Stimulated activated naive CD4-positive, alpha-beta T cell (primary cell): ENCODE measurements at places on chromosomes 5 and 9.

GRCh38 chr9:92293075-92293354 is 482 bp downstream of the IARS1 start:
- no peak for DNase-seq

GRCh38 chr9:34638138-34638445 is 505 bp upstream of the SIGMAR1 start:
- DNase-seq = no peak

- no peak for DNase-seq
Measured at GRCh38 chr5:124908581-124909451, 162.4 kb upstream of the ZNF608 start.

- no peak for DNase-seq
Measured at GRCh38 chr5:52748590-52748989, 39.1 kb upstream of the ITGA1 start.

- DNase-seq = no peak
Measured at GRCh38 chr5:150613991-150614660, 26.3 kb upstream of the SYNPO start.

GRCh38 chr5:54063817-54064216 is 246.6 kb downstream of the ARL15 start:
- no peak for DNase-seq

GRCh38 chr5:116573702-116574366 is 789 bp downstream of the SEMA6A start:
- no peak for DNase-seq

- no peak for DNase-seq
Measured at GRCh38 chr9:70111042-70111602, 67.5 kb downstream of the MAMDC2 start.

DNA sequence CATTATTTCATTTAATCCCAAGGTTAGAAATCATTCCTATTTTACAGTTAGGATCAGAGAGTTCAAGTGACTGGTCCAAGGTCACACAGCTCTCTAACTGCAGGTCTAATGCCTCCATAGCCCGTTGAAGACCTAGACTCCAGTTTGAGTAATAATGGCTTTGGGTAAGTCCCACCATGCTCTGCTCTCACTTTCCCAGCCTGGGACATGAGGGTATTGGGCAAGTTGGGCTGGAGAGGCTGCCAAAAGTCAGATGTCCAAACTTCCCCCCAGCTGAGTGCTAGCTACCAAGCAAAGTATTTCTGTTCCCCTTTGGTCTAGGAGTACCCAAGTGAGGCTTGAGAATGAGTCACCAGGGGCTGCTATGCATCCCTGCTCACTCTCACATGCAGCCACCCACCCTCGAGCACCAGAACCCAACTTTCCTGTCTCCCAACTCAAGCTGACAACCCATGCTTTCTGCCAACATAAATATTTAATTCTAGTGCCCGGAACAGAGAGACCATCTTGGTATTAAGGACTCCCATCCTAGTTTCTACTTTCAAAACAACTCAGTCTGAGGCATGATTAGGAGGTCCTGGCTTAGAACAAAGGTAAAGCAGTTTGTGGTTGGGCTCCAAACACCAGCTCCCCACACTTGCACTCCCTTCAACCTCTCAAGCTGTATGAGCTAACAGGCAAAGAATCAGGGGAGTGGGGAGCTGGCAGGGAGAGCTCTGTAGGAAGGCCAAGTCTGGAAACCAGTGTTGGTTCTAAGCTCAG is 236.5 kb upstream of the TRIM32 start:
- DNase-seq = no peak

DNA sequence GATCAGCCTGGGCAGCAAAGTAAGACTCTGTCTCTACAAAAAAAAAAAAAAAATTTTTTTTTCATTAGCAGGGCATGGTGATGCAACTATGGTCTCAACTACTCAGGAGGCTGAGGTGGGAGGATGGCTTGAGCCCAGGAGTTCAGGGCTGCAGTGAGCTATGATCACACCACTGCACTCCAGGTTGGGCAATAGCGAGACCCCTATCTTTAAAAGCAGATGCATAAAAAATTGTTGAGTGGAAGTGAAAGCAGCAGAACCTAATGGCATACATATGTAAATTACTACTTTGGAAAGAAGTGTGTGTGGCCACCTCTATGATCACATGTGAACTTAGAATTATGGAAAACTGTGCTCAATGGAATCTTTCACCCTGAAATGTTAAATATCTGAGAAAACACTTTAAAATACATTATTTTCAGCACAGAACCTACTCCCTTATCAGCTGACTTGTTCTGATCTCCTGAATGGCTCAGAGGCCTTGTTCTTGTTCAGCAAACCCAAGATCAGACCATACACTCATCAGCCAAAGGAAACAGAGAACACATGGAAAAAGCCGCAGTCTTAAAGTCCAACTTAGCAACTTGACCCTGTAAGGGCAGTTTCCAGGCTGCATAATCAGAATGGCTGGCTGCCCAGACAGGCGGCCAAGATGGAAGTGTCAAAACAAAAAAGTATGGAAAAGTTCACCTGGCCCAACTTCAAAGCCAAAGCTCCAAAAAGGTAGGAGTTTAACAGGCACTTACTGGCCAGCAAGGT is 56.5 kb downstream of the SIL1 start:
- DNase-seq = no peak

DNA sequence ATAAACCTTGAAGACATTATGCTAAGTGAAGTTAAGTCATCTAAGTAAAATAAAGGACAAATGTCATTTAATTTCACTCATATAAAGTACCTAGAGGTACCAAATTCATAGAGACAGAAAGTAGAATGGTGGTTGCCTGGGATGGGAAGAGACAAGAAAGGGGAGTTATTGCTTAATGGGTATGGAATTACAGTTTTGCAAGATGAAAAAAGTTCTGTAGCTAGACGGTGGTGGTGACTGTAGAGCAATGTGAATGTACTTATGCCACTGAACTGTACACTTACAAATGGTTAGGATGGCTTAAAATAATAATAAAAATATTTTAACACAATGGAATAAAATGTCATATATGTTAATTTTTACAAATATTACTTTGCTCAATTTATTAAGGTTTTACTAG is 128.0 kb downstream of the MPDZ start:
- DNase-seq = no peak

- DNase-seq = no peak
Measured at GRCh38 chr9:70012569-70012968, 31.1 kb upstream of the MAMDC2 start.

GRCh38 chr5:2699686-2700085 is 51.8 kb downstream of the IRX2 start:
- DNase-seq = no peak

DNA sequence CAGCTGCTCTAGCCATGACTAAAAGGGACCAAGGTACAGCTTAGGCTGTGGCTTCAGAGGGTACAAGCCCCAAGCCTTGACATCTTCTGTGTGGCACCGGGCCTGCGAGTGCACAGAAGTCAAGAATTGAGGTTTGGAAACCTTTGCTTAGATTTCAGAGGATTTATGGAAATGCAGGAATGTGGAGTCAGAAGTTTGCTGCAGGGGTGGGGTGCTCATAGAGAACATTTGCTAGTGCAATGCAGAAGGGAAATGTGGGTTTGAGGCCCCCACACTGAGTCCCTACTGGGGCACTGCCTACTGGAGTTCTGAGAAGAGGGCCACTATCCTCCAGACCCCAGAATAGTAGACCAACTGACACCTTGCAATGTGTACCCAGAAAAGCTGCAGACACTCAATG is 624.9 kb upstream of the FTMT start:
- no peak for DNase-seq

DNA sequence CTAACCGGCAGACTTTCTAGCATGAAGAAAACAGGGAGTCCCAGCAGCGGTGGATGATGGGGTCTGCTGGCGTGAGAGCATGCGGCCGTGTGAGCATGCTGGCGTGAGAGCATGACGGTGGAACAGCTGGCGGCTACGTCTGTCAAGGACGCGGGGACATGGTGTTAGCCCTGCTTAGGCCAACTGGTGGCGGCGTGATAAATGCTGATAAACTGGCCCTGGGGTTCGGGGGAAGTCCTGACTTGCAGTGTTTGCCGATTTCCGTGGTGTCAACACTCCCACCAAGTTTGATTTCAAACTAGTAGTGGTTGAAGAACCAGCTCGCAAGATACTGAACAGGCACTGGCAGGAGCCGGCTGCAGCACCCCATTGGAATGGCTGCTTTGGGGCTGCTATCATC is 122.4 kb upstream of the RAPGEF1 start:
- DNase-seq = no peak

DNA sequence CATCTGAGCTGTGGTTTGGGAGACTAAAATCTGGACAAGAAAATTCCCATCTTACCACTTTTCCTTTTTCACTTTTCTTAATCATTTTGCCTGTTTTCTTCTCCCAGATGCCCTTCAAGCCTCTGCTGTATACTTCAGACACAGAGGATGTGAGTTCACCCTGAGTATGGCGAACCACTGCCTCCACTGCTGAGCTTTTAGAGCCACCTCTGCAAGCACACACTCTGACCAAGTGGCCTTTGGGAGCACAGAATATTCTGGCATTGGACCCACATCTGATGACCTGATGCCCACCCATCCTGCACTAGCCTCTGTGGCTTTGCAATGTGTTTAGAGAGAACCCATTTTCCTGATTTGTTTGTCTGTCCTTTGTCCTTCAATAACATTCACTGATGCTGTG is 32.5 kb downstream of the TERT start:
- no peak for DNase-seq

DNA sequence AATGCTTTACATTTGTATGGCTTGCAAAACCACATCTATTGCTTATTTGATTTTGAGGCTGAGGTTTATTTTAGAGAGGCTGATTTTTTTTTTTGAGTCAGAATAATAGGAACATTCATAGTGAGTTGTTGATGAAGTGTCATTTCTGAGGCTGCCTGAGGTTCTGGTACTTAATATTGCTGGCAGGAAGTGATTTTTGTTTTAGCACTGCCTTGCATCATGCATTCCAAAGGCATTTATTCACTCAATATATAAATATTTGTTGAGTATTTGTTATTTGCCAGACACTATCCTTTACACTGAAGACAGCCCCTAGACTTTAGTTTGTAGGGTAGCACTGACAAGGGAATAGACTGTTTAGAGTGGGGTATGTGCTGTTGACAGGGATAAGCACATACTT is 2.7 kb downstream of the RNF20 start:
- DNase-seq = no peak

DNA sequence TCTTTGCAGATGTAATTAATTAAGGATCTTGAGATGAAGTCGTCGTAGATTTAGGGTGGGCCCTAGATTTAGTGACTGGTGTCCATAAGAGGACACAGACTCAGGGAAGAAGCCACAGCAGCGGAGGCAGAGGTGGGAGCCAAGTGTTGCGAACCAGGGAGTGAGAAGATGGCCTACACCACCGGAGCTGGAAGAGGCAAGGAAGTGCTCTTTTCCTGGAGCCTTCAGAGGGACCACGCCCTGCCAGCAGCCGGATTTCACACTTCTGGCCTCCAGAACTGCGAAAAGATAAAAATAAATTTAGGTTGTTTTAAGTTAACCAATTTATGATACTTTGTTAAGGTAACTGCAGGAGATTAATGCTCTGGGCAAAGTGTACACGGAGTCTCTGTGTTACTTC is 30.7 kb downstream of the EHMT1 start:
- DNase-seq = no peak

DNA sequence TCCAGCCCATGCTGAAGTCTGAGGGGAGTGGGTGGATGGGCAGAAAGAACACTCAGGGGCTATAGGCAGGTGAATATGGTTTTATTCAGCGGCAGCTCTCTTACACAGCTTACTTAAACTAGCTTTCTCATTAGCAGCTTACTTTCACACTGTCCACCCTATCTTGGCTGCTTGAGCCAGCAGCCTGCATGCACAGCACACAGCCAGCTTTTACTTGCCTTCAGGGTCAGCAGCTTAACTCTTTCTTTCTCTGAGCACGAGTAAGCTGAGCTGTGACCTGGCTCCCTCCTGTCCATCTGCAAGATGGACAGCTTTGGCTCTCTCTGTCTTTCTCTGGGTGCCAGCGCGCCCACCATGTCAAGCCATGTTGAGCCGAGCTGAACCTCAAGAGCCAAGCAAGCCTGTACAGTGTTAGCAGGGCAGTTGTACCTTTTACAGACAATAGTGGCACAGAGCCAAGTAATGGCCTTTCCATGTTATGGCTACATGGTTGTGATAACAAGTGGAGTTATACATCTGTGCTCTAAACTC is 1054.9 kb downstream of the PTPRD start:
- DNase-seq = no peak

DNA sequence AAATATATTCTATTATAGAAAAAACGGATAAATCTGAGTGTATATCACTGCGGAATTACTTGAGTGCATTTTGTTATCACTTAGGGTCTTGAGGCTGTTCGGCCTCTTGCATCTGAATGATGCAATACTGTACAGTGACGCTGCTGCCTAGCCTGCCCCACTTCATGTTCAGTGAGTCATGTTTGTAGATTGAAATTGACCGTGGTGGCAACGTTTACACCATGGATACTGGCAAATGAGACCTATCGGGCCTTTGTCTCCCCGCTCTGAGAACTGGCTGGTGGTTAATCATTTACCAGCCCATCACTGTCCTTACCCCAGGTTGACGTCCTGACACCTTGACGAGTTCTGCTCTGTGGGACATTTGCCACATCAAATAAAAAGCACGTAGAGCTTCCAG is 510.1 kb upstream of the ADAMTS16 start:
- DNase-seq = no peak

- no peak for DNase-seq
Measured at GRCh38 chr9:77092536-77092935, 73.1 kb downstream of the FOXB2 start.

DNA sequence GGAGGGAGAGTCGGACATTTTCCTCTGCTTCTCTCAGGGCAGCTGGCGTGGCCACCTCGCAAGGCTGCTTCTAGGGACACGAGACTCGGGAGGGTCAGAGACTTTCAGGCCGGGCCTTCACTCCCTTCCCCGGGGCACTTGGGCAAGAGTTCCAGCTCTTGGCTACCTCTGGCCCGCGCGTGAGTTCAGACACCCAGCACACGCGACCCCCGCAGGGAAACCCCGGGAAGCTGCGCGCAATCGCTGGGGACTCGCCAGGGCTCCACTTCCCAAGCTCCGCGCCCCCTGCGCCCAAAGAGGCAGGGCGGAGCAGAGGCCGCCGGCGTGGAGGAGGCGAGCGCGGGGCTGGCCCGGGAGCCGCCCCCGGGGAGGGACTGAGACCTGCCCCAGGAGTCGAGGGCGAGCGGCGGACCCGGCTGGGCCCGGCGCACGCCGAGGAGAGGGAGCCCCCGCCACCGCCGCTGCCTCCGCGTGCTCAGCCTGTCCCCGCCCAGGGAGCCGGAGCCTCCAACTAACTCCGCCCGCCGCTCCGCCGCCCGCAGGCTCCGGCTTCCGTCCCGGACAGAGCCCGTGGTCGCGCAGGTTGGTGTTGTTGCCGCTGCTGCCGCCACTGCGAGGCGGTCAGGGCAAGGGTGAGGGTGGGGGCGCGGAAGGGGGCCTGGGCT is at the start of gene PAM:
TSS of gene PAM (plus strand) at position 539 of the 665 bp plus-strand sequence. CDS start 110,891 bp downstream, outside the sequence.
- peak; percentile 60 for DNase-seq

- peak; percentile 95 for DNase-seq
Measured at GRCh38 chr9:6757132-6757455, 679 bp upstream of the KDM4C start.

- no peak for DNase-seq
Measured at GRCh38 chr9:7500521-7500920, 299.1 kb downstream of the DMAC1 start.
